ENCODE measurements at places on chromosomes 16 and 17.

DNA sequence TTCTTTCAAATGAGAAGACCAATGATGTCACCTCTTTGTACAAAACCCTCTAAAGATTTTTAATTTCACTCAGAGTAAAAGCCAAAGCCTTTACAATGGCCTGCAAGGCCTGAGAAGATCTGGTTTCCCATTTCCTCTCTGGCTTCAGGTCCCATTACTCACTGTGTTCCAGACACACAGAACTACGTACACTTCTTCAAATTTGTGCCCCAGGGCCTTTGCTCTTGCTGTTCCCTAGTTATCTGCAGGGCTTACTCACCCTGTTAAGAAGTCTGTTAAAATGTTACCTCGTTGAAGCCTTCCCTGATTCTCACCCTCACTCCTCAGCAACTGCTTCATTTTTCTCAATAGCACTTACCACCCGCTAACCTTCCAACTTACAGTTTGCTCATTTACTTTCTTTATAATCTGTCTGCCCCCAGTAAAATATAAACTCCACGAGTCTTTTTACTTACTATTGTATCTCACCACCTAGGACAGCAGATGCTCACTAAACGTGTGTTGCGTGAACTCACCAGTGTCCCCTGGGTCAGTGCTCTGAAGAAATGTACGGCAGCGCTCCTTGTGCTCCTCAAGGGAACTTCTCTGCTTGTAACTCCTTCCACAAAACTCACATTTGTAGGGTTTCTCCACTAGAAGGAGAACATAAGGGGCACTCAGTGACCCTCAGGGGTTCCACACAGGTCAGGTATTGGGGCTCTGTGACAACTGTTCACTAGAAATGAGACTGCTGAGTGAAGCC is 50.2 kb downstream of the GRB7 start:
- H3K27me3 ChIP-seq = peaks cover 47% of the 10 kb centered on the region
- H3K27ac ChIP-seq = no peak overlapping the region
- H3K36me3 ChIP-seq = no peaks in the 10 kb centered on the region
- no peaks in the 10 kb centered on the region for H3K4me1 ChIP-seq

GRCh38 chr16:61128545-61129323 is 907.5 kb downstream of the CDH8 start:
- DNase-seq = peak; percentile 18
- no peaks in the 10 kb centered on the region for H3K4me1 ChIP-seq
- no peak overlapping the region for H3K4me3 ChIP-seq
- H3K27me3 ChIP-seq = no peaks in the 10 kb centered on the region
- no peaks in the 10 kb centered on the region for H3K36me3 ChIP-seq

GRCh38 chr16:77041468-77041867 is 149.5 kb upstream of the MON1B start:
- no peaks in the 10 kb centered on the region for H3K27me3 ChIP-seq
- no peak overlapping the region for H3K4me3 ChIP-seq
- DNase-seq = no peak
- no peak overlapping the region for H3K27ac ChIP-seq
- no peaks in the 10 kb centered on the region for H3K4me1 ChIP-seq

- H3K27ac ChIP-seq = no peak overlapping the region
- no peak for DNase-seq
- H3K36me3 ChIP-seq = no peaks in the 10 kb centered on the region
- H3K4me1 ChIP-seq = no peaks in the 10 kb centered on the region
- no peaks in the 10 kb centered on the region for H3K27me3 ChIP-seq
These were observed 2172.0 kb downstream of the TP53TG3F start for GRCh38 chr16:35631261-35631945.

GRCh38 chr17:61397086-61397842 is 2.4 kb upstream of the TBX2 start:
- peak overlapping the region; percentile 88 for H3K4me3 ChIP-seq
- peaks cover 29% of the 10 kb centered on the region for H3K4me1 ChIP-seq
- H3K27ac ChIP-seq = peak overlapping the region; percentile 85
- DNase-seq = peak; percentile 96
- H3K36me3 ChIP-seq = no peaks in the 10 kb centered on the region
